Non-pigmented ciliary epithelial cell (primary cell): ENCODE measurements at places on chromosomes 5 and 9.
A peak's percentile ranks its signal among the peaks of the same experiment; 100 is the strongest.

DNA sequence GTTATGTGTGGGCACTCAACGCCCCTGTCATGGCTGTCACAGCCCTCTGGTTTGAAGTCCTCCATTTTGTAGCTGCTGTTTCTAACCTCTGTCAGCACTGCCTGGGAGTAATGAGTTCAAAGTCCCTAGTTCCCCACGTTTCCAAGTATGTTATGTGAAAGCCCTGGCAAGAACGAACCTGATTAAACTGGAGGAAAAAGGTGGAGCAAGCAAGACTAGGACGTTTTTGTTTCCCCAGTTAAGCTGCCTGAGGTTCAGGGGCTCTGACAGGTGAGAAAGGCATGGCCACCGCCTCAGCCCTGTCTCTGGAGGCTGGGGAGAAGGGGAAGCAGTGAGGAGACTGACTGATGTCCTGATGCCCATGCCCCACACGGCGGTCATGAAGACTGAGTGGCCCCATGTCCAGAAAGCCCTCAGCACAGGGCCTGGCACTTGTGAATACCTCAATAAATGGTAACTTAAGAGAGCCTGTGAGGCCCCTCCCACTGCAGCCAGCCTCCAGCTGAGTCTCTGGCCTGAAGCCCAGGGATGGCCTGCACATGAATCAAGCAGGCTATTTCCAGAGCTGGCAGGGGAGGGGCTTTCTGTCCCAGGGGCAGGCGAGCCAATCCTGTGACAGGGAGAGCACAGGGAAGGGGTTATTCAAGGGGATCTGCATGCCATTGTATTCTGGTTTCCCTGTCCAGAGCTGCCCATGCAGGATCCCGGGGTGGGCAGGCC is 61.8 kb downstream of the PFDN1 start:
- peak; percentile 80 for DNase-seq

- DNase-seq, result no peak
These were observed 350.0 kb upstream of the ISL1 start for GRCh38 chr5:51033215-51033614.

GRCh38 chr5:16315501-16315900 is 135.9 kb upstream of the MARCHF11 start:
- DNase-seq, result no peak

- no peak for DNase-seq
These were observed 2.9 kb downstream of the IFNE start for GRCh38 chr9:21479152-21479702.

- DNase-seq, result no peak
These were observed 112.8 kb downstream of the FANCC start for GRCh38 chr9:95204710-95205109.

GRCh38 chr5:58172946-58173345 is 286.9 kb downstream of the PLK2 start:
- no peak for DNase-seq

GRCh38 chr5:157607371-157608161 is 32.0 kb upstream of the ADAM19 start:
- peak; percentile 60 for DNase-seq

GRCh38 chr9:74001382-74001781 is 495.8 kb upstream of the RORB start:
- DNase-seq, result no peak

DNA sequence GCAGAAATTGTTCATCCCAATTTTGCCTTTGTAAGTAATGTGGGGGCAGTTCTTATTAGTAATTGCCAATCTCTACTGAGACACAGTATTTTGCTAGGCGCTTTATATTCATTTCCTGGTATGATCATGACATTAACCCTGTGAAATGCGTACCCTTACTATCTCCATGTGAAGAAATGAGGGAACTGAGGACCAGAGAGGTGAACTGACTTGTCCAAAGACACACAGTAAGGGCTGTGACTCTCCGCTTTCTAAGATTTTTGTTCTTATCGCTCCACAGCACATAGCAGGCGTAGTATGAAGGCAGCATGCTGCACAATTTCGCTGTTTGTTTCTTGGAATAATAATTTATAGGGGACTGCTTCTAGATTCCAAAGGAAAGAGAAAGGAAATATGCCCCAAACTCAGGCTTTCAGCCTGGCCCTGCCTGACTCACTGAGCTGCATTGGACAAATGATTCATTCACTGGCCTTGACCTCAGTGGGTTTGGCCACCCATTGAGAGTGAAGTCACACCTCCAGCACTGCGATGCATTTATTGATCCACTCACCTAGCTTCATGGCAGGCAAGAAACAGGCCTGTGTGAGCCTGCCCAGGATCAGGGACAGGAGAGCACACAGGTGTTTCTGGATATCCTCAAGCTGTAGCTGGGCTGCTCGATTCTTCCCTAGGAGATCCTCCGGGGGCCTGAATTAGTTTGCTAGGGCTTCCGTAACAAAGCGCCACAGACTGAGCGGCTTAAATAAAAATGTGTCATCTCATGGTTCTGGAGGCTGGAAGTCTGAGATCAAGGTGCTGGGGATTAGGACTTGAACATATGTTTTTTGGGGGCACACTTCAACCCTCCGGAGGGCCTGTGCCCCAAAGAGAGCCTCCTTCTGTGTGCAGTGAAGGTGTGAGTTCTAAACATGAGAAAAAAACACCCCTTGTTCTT is 7.2 kb upstream of the DUSP1 start:
- DNase-seq, result no peak

- no peak for DNase-seq
These were observed 20.5 kb upstream of the SPATA31D1 start for GRCh38 chr9:81968026-81968425.

- DNase-seq, result no peak
These were observed 98.7 kb downstream of the CDK5RAP2 start for GRCh38 chr9:120481248-120481647.

- no peak for DNase-seq
These were observed 304.5 kb downstream of the CWC27 start for GRCh38 chr5:65073250-65073661.

- no peak for DNase-seq
These were observed 184.0 kb upstream of the GDNF start for GRCh38 chr5:38023799-38024198.

- DNase-seq, result no peak
These were observed 545.4 kb upstream of the TLE4 start for GRCh38 chr9:79026316-79026715.

DNA sequence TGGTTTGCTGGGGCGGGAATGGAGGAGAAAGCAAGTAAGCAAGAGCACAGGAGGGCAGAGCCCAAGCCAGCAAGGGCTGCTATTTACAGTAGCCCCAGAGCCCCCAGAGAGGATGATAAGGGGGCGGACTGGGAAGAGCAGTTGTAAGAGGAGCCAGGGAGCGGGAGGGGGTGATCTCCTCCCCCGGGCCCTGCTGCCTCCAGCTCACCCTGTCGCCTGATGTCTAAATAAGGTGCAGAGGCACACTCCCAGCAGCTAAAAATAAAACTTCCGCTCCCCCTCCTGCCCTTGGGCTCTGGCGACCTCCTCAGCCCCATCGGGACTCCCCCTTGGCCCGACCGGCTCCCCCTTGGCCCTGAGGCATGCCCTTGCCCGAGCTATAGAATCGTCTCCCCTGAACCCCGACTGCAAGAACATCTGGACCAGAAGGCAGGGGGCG is 14.4 kb upstream of the CCDC69 start:
- DNase-seq, result no peak

DNA sequence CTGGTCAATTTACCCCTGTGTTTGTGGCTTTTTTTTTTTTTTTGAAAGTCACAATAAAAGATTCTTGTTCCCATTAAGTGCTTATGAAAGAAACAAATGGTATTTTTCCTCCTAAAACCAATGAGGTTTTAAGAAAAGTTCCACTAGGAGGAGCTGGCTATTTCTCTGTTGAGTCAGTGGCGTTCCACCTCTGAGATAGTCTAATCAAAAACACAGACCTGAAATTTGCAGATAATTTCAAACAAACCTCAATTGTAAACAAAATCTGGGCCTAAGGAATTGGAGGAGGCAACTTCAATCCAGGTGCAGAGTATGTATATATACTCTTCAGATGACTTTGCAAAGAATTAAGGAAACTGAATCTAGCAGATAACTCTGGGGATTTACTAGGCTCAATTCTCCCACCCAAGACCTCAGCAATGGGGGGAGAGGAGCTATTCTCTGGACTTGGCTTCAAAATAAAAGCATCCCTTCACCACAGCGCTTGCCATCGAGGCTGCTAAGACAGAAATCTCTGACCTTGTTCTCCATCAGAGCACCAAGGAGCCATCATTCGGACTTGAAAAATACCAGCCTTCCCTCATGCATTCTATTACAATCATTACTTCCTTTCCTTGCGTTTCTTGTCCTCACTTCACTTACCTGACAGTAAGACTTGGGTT is 52.4 kb downstream of the FANCC start:
- peak; percentile 11 for DNase-seq

DNA sequence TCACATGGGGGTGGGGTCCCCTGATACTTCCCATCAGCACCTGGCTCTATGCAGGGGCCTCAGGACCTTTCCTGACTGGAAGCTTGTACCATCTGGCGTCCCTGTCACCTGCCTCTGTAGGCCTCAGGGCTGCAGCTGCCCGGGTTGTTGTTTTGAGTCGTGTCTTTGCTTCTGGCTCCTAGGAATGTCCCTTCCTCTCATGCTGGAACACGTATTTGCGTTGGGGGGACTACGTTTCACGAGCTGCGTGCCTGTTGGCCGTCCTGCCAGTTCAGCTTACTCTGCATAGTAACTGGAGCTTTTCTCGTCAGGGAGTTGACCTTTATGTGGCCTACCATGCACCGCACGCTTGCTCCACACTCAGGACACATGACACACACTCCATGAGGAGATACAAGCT is 54.9 kb upstream of the IRX4 start:
- DNase-seq, result no peak

GRCh38 chr5:79759436-79759835 is 69.8 kb downstream of the CMYA5 start:
- peak; percentile 22 for DNase-seq

DNA sequence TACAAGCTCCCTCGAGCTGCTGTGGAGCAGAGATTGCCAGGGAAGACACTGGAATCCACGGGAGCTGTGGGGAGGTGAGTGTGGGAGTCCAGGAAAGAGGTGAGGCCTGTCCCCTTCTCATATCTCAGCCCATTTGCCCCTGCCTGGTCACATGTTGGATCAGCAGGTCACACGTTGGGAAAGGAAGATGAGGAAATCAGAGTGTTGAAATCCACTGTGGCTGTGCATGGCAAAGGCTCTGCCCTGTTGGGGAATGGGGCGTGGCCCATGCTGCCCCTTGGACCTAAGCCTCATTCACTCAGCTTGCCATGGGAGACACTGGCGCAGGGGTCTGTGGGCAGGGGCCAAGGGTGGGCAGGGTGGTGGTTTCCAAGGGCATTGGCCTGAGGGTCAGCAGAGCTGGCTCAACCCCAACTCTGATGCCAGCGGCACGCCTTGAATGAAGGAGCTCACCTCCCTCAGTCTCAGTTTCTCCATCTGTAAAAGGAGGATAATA is 85.4 kb upstream of the CPEB4 start:
- DNase-seq, result no peak

- no peak for DNase-seq
These were observed 3.3 kb upstream of the MSMP start for GRCh38 chr9:35757226-35757891.

GRCh38 chr5:111932199-111932598 is 175.2 kb upstream of the NREP start:
- DNase-seq, result no peak

GRCh38 chr9:114905170-114905940 is 25.0 kb downstream of the TNFSF8 start:
- no peak for DNase-seq

DNA sequence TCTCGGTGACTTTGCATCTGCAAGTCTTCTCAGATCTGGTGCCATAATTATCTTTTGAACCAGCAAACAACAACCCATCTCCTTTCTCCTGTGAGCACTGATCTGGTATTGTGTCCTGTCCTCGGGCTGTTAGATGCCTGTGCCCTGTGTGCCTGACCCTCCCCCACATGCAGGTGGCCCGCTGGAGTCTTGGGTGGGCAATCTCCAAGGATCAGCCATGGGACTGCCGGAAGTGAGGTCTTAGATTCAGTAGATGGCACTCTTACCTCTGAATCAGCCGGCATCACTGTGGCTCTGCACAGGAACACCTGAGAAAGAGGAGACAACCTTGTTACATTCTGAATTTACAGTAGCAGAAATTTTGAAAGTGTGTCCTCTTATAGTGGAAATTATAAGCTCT is 172.4 kb downstream of the IRX2 start:
- DNase-seq, result no peak

DNA sequence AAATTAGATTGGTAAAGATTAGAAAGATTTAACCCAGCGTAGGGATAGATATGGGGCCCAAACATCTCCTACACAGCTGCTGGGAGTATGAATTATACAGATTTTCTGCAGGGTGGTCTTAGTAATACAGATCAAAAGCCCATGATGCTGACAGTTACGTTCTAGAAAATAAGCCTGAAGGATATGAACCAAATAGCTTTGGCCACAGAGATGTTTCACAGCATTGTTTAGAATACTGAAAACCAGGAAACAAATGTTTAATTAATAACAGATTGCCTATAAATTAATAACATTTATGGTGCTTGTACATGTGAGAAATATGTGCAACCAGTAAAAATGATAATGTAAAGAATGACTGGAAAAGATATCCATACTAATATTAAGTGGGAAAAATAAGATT is 24.7 kb downstream of the F2RL2 start:
- DNase-seq, result no peak

DNA sequence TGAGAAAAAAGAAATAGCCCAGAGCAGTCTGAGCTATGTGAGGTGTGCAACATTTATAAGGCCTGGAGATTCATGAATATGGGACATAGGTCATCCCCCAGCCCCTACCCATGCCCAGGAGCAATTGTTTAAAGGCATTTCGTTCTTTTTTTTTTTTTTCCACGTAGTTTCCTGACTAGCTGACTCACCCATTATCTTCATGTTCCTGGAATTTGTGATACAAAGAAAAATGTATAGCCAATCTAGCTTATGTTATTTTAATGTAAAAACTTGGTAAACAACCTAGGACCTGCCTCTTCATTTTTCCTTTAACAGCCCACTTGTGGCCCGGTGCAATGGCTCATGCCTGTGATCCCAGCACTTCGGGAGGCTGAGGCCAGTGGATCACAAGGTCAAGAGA is 81.3 kb downstream of the OSTF1 start:
- no peak for DNase-seq

GRCh38 chr5:10678244-10678643 is 82.8 kb downstream of the DAP start:
- DNase-seq, result no peak
